Immature natural killer cell (primary cell): ENCODE measurements at places on chromosomes 2 and 18. TPM values are rescaled to one million over a fixed set of nuclear protein-coding genes. Genes with fewer than 3 reads are reported as not detected.
A peak's percentile ranks its signal among the peaks of the same experiment; 100 is the strongest.

- H3K4me3 ChIP-seq, result no peak overlapping the region
- no peaks in the 10 kb centered on the region for H3K36me3 ChIP-seq
- H3K4me1 ChIP-seq, result no peaks in the 10 kb centered on the region
- peaks cover 2% of the 10 kb centered on the region for H3K27me3 ChIP-seq
Observed at GRCh38 chr2:5727235-5727634, 35.1 kb downstream of the SOX11 start.

GALNT1 gene
- 28.5 TPM for polyA plus RNA-seq

DNA sequence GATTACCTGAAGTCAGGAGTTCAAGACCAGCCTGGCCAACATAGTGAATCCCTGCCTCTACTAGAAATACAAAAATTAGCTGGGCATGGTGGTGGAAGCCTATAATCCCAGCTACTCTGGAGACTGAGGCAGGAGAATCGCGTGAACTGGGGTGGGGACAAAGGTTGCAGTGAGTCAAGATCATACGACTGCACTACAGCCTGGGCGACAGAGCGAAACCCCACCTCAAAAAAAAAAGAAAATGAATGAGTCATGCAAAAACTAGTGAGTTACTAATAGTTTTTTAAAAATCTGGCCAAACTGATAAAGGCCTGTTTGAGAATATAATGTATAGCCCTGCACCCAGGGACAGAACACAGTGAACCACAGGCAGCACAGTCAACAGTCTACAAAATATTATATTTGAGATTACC is 17.5 kb downstream of the AFG3L2 start:
- H3K27me3 ChIP-seq, result peaks cover 3% of the 10 kb centered on the region
- DNase-seq, result no peak
- peaks cover 49% of the 10 kb centered on the region for H3K36me3 ChIP-seq
- no peak overlapping the region for H3K4me3 ChIP-seq

SPOPL gene
- 2.4 TPM for polyA plus RNA-seq

RSAD2 gene
- 16.5 TPM for polyA plus RNA-seq

HS1BP3 gene
- 19.2 TPM for polyA plus RNA-seq

- peaks cover 9% of the 10 kb centered on the region for H3K27me3 ChIP-seq
- DNase-seq, result no peak
Observed at GRCh38 chr2:37370666-37371065, 26.2 kb downstream of the QPCT start.

- peaks cover 34% of the 10 kb centered on the region for H3K27me3 ChIP-seq
- H3K4me3 ChIP-seq, result peak overlapping the region; percentile 42
- peak; percentile 61 for DNase-seq
- no peaks in the 10 kb centered on the region for H3K36me3 ChIP-seq
- peak overlapping the region; percentile 18 for H3K27ac ChIP-seq
Observed at GRCh38 chr18:80171054-80171872, 62.2 kb downstream of the ADNP2 start.

- H3K27me3 ChIP-seq, result no peaks in the 10 kb centered on the region
- peaks cover 5% of the 10 kb centered on the region for H3K36me3 ChIP-seq
- peaks cover 64% of the 10 kb centered on the region for H3K4me1 ChIP-seq
- peak overlapping the region; percentile 29 for H3K4me3 ChIP-seq
- no peak for DNase-seq
Observed at GRCh38 chr2:230721712-230722111, 9.1 kb downstream of the CAB39 start.

GRCh38 chr18:56402872-56403516 is 235.4 kb downstream of the TXNL1 start:
- no peaks in the 10 kb centered on the region for H3K36me3 ChIP-seq
- H3K4me3 ChIP-seq, result no peak overlapping the region
- DNase-seq, result no peak
- no peaks in the 10 kb centered on the region for H3K4me1 ChIP-seq

GRCh38 chr2:217788669-217789002 is 214.2 kb downstream of the TNS1 start:
- no peak overlapping the region for H3K27ac ChIP-seq
- no peak overlapping the region for H3K4me3 ChIP-seq
- DNase-seq, result no peak
- peaks cover 3% of the 10 kb centered on the region for H3K27me3 ChIP-seq
- peaks cover 27% of the 10 kb centered on the region for H3K4me1 ChIP-seq
- H3K36me3 ChIP-seq, result no peaks in the 10 kb centered on the region

GRCh38 chr18:76844742-76845477 is 22.6 kb downstream of the ZNF236 start:
- no peak overlapping the region for H3K4me3 ChIP-seq
- H3K4me1 ChIP-seq, result peaks cover 15% of the 10 kb centered on the region
- H3K36me3 ChIP-seq, result peaks cover 3% of the 10 kb centered on the region
- no peak overlapping the region for H3K27ac ChIP-seq

GRCh38 chr18:25282896-25283703 is 68.9 kb downstream of the ZNF521 start:
- no peak overlapping the region for H3K27ac ChIP-seq
- H3K27me3 ChIP-seq, result peaks cover 4% of the 10 kb centered on the region
- H3K4me3 ChIP-seq, result no peak overlapping the region
- no peaks in the 10 kb centered on the region for H3K36me3 ChIP-seq
- H3K4me1 ChIP-seq, result no peaks in the 10 kb centered on the region
- no peak for DNase-seq
